ENCODE measurements at places on chromosomes 4 and X. TPM values are rescaled to one million over a fixed set of nuclear protein-coding genes. Genes with fewer than 3 reads are reported as not detected.

Gene TREX2
- not detected for total RNA-seq

Gene IL2
- total RNA-seq = not detected

Gene HSFX4
- total RNA-seq = not detected

Gene HAND2
- 2.3 TPM for total RNA-seq

Gene LUZP4
- not detected for total RNA-seq

Gene EDA
- 0.96 TPM for total RNA-seq

Gene CSAG1
- not detected for total RNA-seq

Gene DAPP1
- total RNA-seq = 0.39 TPM
